ENCODE measurements at places on chromosomes 7 and 10. TPM values are rescaled to one million over a fixed set of nuclear protein-coding genes. Genes with fewer than 3 reads are reported as not detected.

GRCh38 chr7:137418841-137419240 lies 75.3 kb upstream of the PTN start:
- DNase-seq = no peak

BTAF1 gene
- total RNA-seq = 16.0 TPM

DNA sequence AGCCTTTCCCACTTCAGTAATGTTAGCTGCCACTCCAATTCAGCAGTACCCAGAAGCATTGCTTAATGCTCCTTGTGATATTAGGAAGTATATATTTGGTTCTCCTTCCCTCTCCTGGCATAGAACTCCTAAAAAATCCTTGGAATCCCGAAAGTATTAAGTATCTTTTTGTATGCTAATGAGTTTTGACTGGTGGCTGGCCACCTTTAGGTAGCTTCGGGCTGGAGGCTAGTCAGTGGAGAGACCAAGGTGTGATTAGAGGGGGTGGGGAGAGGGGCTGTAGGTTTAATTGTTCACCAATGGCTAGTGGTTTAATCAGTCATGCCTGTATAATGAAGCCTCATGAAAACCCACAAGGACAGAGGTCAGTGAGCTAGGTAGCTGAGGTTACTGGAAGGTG lies 12.2 kb downstream of the COMTD1 start:
- no peak for DNase-seq

DNA sequence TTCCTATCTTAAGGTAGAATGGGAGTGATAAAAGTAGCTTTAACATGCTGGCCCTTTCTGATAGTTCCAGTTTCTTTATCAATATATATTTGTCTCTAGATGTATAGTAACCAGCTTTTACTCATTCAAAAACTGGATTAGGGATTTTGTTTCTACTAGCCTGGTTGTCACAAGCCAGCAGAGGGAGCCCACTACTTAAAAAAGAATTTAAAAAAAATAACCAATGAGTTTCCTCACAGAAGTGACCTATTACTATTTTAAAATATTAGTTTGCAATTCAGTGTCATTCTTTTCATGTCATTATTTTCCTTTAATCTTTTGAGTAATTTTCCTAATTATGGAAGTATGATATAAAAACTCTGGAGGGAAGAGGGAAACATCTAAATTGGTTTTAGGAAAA lies 142.1 kb downstream of the PHTF2 start:
- DNase-seq = no peak

- DNase-seq = no peak
These were observed 1219.4 kb downstream of the TYW1 start for GRCh38 chr7:68216051-68216450.

CALHM1 gene
- total RNA-seq = not detected

DNA sequence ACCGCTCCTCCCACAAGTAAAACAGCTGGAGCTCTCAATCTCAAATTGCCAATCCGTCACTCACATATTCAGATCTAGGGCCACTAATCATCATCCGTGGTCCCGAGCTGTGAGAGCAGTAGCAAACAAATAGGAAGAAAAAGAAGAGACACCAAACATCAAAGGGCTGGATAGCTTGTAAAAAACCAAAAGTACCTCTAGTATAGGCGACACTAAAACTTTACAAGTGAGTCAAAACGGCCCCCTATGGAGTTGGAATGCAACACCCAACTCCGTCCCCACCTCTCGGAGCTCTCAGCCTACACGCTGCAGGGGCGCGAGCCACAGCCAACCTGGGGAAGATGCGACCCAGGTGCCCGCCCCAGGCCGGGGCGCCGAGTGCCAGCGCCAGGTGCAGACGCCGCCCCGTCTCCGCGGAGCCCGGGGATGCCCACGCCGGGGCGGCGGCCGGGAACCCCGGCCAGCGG lies 581 bp downstream of the FAM3C start:
- DNase-seq = no peak

- DNase-seq = peak; percentile 42
These were observed 16.7 kb downstream of the CAMK2B start for GRCh38 chr7:44308596-44309270.

TACR2 gene
- total RNA-seq = not detected

DNA sequence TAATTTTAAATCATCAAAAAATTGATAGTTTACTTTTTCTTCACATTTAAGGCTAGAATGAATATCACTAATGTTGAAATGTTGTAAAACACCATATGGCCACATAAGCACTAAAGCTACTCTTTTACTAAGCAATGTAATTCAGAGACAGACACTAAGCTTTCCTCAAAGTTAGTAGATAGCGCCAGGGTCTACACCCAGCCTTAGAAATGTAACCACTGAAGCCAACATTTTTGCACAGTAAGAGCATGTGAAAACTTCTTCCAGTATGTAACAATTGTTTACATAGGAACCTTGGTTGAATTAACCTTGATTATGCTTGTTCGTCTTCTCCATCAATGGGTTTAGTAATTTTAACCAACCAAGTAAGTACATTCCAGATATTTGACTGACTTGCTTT lies 28.4 kb upstream of the PRKG1 start:
- DNase-seq = no peak

Data from left lobe of liver (tissue), 2 donors.